ENCODE measurements at places on chromosomes 2 and 18. TPM values are rescaled to one million over a fixed set of nuclear protein-coding genes. Genes with fewer than 3 reads are reported as not detected.

GRCh38 chr2:24820175-24820513, 26.9 kb downstream of the CENPO start:
- DNase-seq = peak; percentile 24

DNA sequence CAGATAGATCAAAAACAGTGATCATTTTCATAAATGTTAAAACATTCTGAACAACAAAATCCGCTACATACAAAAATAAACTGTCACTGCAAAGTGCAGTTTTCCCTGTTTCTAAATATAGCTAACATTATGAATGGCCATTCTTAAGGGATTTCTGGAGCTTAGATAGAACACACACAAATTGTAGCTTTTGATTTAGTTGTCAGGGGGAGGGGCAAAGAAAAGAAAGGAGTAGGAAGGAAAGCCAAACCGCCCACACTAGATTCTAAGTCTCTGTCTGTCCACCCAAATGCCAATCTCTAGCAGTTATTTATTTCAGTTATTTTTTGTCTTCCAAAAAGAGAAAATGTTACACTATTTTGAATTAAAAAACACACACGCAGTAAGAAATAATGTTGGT, 182.4 kb downstream of the CDH2 start:
- no peak for DNase-seq

GRCh38 chr2:188380280-188380679, 88.6 kb downstream of the GULP1 start:
- DNase-seq = no peak

- DNase-seq = no peak
Observed at GRCh38 chr18:22765896-22766295, 167.2 kb upstream of the RBBP8 start.

DNA sequence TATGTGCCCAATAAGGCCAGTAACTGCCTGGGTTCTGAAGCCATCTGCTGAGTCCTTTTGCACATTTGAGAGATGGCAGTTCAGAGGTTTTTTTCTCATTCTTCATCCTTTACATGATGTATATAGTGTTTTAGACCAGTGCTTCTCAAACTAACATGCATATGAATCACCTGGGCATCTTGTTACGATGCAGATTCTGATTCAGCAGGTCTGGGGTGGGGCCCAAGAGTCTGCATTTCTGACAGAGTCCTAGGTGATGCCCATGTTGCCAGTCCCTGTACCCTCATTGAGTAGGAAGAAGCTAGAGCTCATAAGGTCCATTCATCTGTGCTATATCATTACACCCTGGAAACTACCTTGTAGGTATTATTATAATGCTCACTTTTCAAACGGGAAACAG, 3.8 kb downstream of the SMYD5 start:
- no peak for DNase-seq

DNA sequence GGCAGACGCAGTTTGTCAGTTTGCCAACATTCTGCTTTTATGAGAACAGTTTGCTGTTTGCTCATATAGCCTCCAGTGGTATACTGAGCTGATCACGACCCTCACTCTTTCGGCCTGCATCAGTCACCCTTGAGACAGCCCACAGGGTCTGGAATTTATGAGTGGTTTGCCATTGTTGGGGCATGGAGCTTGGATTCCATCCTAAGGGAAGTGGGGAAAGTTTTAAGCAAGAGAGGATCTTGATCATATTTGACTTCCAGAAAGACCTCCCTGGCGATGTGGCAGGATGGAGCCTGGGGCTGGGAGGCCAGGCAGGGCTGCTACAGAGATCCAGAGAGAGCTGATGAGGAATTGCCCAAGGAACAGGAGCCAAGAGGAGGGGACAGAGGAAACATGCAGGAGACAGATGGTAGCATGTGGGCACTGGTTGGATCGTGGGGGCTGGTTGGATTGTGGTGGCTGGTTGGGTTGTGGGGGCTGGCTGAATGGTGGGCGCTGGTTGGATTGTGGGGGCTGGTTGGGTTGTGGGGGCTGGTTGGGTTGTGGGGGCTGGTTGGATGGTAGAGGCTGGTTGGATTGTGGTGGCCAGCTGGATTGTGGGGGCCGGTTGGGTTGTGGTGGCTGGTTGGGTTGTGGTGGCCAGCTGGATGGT, 27.3 kb upstream of the GPR17 start:
- peak; percentile 23 for DNase-seq

GRCh38 chr18:22504251-22505030, 86.7 kb upstream of the CTAGE1 start:
- no peak for DNase-seq

GRCh38 chr2:12978066-12978835, 261.5 kb downstream of the TRIB2 start:
- no peak for DNase-seq

- DNase-seq = no peak
Observed at GRCh38 chr2:181314551-181314950, 142.6 kb upstream of the ITGA4 start.

DNA sequence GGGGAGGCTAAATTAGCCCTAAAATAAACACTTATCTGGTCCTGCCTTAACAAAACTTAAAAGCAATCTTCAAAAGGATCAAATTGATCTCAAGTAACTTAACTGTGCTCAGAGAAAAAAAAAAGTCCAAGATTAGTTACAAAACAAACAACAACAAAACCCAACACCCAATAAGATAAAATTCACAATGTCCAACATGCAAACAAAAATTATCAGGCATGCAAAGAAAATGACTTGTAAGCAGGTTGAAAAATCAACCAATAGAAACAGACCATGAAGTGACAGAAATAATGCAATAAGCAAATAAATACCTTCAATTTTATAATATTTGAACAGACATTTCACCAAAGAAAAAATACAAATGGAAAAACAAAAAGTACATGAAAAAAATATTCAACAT, 4.0 kb upstream of the REEP1 start:
- no peak for DNase-seq

- DNase-seq = peak; percentile 59
Observed at GRCh38 chr2:202104286-202104870, 31.3 kb downstream of the KIAA2012 start.

- no peak for DNase-seq
Observed at GRCh38 chr2:8684540-8684877, 2.7 kb downstream of the ID2 start.

- DNase-seq = peak; percentile 44
Observed at GRCh38 chr18:48800876-48801727, 149.7 kb downstream of the SMAD7 start.

DNA sequence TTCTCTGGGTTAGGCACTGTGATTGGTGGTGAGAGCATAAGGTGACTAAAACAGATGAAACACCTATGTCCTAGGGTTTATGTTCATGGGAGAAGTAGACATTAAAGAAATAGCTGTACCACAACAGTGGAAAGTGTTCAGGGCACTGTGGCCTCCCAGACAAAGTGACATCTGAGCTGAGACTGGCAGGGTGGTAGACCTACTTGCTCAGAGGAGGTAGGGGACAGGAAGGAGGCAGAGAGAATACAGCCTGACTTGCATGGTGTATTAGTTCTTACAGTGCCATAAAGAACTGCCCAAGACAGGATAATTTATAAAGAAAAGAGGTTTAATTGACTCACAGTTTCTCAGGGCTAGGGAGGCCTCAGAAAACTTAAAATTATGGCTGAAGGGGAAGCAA, 82.6 kb downstream of the MAPRE2 start:
- DNase-seq = no peak

- DNase-seq = no peak
Observed at GRCh38 chr2:62844311-62845090, 139.0 kb downstream of the EHBP1 start.

GRCh38 chr2:202361108-202361507, 15.0 kb upstream of the BMPR2 start:
- no peak for DNase-seq

- DNase-seq = peak; percentile 72
Observed at GRCh38 chr18:49560624-49561288, 1.1 kb upstream of the LIPG start.

DNA sequence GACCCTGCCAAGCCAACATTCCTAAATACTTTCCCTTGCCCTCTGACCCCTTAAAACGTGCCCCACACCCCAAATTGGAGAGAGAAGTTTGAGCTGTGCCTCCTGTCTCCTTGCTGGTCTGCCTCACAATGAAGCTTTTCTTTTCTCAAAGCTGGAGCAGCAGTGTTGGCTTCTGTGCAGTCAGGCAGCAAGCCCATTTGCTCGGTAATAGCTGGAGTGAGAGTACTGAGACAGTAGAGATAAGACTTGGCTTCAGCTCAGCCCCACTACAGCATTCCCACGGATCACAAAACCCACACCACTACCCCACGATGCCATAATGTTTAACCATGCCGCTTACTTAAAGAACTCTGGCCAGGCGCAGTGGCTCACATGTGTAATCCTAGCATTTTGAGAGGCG, 73.0 kb downstream of the NCAPH start:
- DNase-seq = no peak

DNA sequence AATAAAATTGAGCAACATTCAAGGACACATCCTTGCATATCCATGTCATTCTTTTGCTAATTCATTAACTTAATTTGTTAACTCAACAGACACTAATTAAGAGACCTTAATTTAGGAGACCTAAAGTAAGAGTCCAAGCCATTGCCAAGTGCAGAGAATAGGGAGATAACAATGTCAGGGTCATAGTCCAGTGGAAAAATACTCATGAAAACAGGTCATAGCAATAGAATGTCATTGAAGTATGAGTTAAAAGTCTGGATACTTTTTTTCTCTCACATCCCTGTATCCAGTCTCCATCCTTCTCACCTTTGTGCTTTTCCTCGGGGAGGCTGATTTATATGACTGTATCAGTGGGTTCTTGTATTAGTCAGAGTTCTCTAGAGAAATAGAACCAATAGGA, 26.6 kb upstream of the DPP4 start:
- DNase-seq = no peak

DNA sequence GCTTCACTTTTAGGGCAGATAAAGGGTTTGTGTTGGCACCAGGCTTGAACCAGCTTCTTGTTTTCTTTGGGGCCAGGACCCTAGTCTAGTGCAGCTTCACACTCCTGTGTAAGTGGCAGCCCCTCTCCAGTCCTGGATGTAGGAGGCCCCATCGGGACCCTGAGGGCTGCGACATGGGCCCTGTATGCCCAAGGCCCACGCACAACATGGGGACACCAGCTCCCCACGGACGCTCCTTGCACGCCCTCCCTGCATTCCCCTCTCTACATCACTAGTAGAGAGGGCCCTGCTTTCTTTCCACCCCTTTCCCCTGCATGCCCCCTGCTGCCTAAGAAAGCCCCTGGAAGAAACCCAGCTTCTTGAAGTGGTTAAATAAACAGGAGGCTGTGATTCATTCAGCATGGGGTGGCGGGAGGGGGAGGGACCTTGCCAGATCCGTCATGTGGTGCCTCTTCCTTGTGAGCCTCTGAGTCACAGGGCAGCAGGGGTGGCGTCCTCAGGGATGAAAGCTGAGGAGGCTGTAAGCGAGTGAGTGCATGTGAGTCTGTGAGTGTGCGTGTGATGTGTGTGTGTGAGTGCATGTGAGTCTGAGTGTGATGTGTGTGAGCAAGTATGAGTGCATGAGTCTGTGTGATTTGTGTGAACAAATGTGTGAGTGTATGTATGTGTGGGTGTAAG, 42.5 kb downstream of the COPS8 start:
- DNase-seq = no peak

DNA sequence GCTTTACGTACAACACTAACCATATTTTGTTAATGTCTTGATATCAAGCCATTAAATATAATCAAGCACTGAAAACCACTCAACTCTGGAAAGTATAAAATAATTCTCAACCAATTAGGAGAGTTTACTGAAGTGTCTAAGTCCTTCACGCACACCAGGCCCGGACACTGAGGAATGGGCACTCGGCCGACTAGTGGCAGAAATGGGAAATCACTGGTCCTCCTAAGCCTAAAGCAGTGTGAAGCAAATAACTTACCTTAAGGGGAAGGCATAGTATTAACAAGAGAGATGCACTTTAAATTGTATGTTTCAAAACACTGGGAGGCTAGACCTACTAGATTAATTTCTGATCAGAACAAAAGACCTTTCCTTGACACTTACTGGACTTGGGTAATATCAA, 45.7 kb downstream of the FAM210A start:
- no peak for DNase-seq

DNA sequence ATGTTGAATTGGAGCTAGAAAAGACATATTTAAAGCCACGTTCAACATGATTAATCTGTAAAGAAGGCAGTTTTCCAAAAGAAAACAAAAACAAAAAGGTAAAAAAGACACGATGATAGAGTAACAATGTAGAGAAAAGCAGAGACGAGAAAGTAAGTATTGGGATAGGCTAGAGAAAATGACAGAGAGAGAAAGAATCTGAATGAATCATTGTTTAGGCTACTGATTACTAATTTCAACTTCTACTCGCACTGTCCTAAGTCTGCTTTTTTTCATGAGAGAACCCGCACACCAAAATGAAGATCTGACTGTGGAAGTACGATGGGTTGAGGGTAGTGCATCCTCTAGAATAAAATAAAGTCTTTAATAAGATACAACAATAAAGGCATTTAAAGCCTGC, 1599.2 kb upstream of the TMEFF2 start:
- no peak for DNase-seq

DNA sequence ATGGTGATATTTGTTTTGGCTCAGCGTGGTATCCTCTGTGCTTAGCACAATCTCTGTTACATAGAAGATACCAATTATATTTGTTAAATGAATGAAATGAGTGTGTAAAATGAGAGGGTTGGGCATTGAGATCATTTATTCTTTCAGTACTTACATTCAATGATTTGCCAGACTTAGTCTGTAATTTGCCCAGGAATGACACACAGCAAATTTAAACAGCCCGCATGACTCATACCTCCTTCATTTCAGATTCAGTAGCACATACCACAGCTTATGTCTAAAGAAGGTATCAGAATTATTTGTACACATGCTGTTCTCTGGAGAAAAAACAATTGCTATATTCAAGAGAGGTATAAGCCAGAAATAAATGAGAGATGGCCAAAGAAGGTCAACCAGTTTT, 37.0 kb downstream of the KLHL14 start:
- DNase-seq = no peak

GRCh38 chr2:224440988-224441387, 39.1 kb upstream of the FAM124B start:
- DNase-seq = no peak

GRCh38 chr2:163155279-163155883, 316.8 kb upstream of the KCNH7 start:
- no peak for DNase-seq

GRCh38 chr2:64640153-64641044, 13.3 kb downstream of the SERTAD2 start:
- peak; percentile 38 for DNase-seq

- DNase-seq = no peak
Observed at GRCh38 chr18:75517286-75517685, 89.8 kb upstream of the SMIM21 start.

GRCh38 chr2:41892476-41892875, 155.3 kb upstream of the PKDCC start:
- DNase-seq = no peak

The TMEM178A gene
- 0.81 TPM for total RNA-seq

The CFAP65 gene
- total RNA-seq = 0.05 TPM

The KLHL29 gene
- total RNA-seq = 2.3 TPM

The COL6A3 gene
- 6.2 TPM for total RNA-seq

The MCEE gene
- 33.4 TPM for total RNA-seq

The IL36G gene
- 0.20 TPM for total RNA-seq

The FARP2 gene
- total RNA-seq = 27.6 TPM

The ZNF385B gene
- total RNA-seq = 8.3 TPM

The RAB17 gene
- 88.5 TPM for total RNA-seq
